ENCODE measurements at places on chromosomes 13 and 19. TPM values are rescaled to one million over a fixed set of nuclear protein-coding genes. Genes with fewer than 3 reads are reported as not detected.

The TEX101 gene
- not detected for total RNA-seq

The RPL13A gene
- 3,964 TPM for total RNA-seq

The MISP3 gene
- 3.9 TPM for total RNA-seq

The URAD gene
- total RNA-seq = not detected

The OR4F17 gene
- not detected for total RNA-seq

The DAND5 gene
- total RNA-seq = not detected

The KCTD12 gene
- total RNA-seq = 2.2 TPM

The TSKS gene
- total RNA-seq = not detected

The ZNF285 gene
- 2.3 TPM for total RNA-seq

The SULT2A1 gene
- not detected for total RNA-seq

The FGF21 gene
- not detected for total RNA-seq

The IL11 gene
- 26.5 TPM for total RNA-seq

The DCT gene
- not detected for total RNA-seq

The SH2D3A gene
- total RNA-seq = 16.9 TPM

The COMP gene
- total RNA-seq = 0.09 TPM

The FPR2 gene
- not detected for total RNA-seq

The PLK5 gene
- not detected for total RNA-seq

The KLK4 gene
- 0.41 TPM for total RNA-seq

The CD22 gene
- 1.1 TPM for total RNA-seq

The PPM1N gene
- 7.4 TPM for total RNA-seq

The PSG3 gene
- not detected for total RNA-seq

The ZNF177 gene
- total RNA-seq = 0.74 TPM

The DPRX gene
- total RNA-seq = not detected

The SCGB2B2 gene
- total RNA-seq = not detected

The S1PR4 gene
- not detected for total RNA-seq

The ARID3A gene
- 7.0 TPM for total RNA-seq

The CEACAM8 gene
- total RNA-seq = not detected

The RNF113B gene
- total RNA-seq = not detected

The SPACA4 gene
- not detected for total RNA-seq

The METTL21C gene
- total RNA-seq = not detected

The DCLK1 gene
- 0.86 TPM for total RNA-seq

The COX7A1 gene
- total RNA-seq = not detected

The EPSTI1 gene
- not detected for total RNA-seq

The GPC5 gene
- total RNA-seq = not detected

The ATP8B3 gene
- 3.3 TPM for total RNA-seq

The ZNF599 gene
- total RNA-seq = 2.7 TPM

The VSIG10L gene
- total RNA-seq = 8.5 TPM

The HIF3A gene
- total RNA-seq = not detected

The PPP1R13L gene
- 33.5 TPM for total RNA-seq

The EDNRB gene
- total RNA-seq = not detected

The EXOC3L2 gene
- 1.0 TPM for total RNA-seq

The SERTM1 gene
- total RNA-seq = not detected

The ZNF260 gene
- total RNA-seq = 6.0 TPM

The HSH2D gene
- not detected for total RNA-seq

The SPRED3 gene
- total RNA-seq = 3.3 TPM

The CELF5 gene
- total RNA-seq = 0.34 TPM

The SIGLEC12 gene
- not detected for total RNA-seq

The ZNF492 gene
- not detected for total RNA-seq

The ZNF888 gene
- total RNA-seq = not detected

The MRPL54 gene
- 80.6 TPM for total RNA-seq

The SHFL gene
- total RNA-seq = 7.4 TPM

The MBD3L2 gene
- total RNA-seq = not detected

The SHANK1 gene
- 0.17 TPM for total RNA-seq

The YJEFN3 gene
- 4.4 TPM for total RNA-seq

The LTBP4 gene
- 45.0 TPM for total RNA-seq

The SYNGR4 gene
- total RNA-seq = 3.7 TPM
